ENCODE measurements at places on chromosomes 6 and 20.
A peak's percentile ranks its signal among the peaks of the same experiment; 100 is the strongest.

DNA sequence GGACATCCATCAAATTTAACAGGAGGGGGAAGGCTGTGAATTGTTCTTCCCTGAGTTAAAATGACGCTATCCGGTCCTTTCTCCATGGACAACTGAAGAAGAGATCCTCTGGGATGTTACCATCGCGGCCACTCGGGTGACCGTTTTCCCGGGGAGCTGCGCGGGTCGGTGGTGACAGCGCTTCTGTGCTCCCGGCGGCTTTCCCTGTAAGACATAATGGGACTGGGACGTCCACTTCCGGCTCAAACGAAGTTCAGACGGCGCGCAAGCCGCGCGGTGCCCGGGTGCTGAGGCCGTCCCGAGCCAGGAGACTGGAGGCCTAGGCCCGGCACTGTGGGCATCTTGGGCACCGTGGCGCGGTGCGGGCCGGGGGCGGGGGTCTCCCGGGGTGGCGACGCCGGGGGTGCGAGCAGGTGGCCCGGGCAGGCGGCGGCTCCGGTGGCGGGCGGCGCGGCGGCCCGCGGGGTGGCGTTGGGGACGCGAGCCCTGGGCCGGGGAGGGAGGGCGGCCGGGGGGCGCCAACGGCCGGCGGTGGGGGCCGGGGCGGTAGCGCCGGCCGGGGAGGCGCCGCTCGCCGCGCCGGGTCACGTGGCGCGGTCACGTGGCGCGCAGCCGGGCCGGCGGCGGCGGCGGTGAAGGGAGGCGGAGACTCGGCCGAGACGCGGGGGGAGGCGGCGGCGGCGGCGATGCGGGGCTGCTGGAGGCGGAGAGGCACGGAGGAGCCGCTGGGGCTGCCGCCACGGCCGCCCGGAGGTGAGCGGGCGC, 63.6 kb downstream of the GTF2H5 start:
- no peak for DNase-seq

GRCh38 chr6:14986370-14986769, 259.5 kb upstream of the JARID2 start:
- DNase-seq, result no peak

GRCh38 chr20:64102647-64103354, 4.6 kb downstream of the NPBWR2 start:
- DNase-seq, result no peak

DNA sequence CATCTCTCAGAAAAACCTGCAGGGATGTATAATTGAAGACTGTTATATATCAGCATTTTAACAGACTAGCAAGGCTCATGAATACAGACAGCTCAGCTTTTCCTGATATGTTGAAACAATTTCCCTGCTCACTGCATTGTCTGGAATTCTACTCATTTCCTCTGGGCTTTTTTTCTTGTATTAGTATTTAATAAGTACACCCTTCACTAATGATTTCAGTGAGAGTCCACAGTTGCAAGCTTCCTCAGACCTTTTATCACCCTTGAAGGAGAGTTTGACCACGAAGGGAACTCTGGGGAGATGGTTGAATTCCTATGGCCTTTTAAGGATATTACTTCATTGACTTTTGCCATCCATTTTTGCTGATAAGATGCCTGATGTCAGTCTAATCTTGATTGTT, 248.7 kb downstream of the ADGB start:
- peak; percentile 33 for DNase-seq

- DNase-seq, result peak; percentile 27
These were observed 59.2 kb upstream of the FNDC1 start for GRCh38 chr6:159110013-159110412.

GRCh38 chr6:122033564-122034181, 365.8 kb upstream of the HSF2 start:
- peak; percentile 68 for DNase-seq

- DNase-seq, result no peak
These were observed 163.5 kb upstream of the MLN start for GRCh38 chr6:33967265-33967767.

DNA sequence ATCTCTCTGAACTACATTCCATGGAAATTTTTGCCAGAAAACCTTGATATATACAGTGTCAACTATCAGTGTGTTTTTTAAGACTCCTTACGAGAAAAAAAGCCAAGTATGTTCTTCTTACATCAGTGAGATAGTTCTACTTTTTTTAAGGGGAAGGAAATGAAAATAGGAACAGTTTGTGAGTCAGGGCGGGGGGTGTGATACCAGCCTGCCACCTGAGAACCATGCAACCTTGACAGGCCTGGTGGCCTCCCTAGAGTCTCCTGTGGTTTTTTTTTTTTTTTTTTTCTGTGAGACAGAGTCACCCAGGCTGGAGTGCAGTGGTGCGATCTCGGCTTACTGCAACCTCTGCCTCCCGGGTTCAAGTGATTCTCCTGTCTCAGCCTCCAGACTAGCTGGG, 96.3 kb upstream of the GCM1 start:
- no peak for DNase-seq

- DNase-seq, result no peak
These were observed 3.4 kb downstream of the LINC00237 start for GRCh38 chr20:21102603-21103311.

DNA sequence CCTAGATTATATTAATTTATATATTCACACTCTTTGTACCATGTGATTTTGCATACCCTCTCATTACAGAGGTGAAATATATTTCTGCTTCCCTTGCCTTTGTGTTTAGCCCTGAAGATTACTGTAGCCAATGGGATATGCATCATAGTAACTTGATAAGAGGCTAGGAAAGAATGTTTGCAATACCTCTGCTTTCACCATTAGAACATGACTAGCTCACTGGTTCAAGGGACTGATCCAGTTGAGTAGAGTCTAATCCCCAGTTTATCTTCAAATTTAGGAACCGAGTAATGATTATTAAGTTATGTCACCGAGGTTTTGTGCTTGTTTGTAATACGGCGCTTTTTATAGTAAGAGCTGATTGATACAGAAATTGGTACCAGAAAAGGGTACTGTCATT, 552.6 kb upstream of the GJE1 start:
- no peak for DNase-seq

DNA sequence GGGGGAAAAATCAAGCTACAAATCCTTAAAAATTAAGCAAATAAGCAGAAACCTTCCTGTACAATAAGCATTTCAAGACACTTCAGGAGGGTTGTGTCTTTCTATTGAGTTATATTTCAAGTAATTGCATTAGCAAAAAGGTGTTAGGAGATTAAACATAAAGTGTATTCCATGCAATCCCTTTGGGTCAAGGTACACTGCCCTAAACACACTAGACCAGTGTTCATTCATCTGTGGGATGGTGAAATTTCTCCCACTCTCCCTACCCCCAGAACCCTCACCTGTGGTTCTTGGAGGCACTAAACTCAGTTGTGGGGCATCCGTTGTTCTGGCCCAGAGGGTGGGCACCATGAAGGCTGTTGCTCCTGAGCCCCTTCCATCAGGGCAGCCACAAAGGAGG, 205.1 kb upstream of the SGK1 start:
- no peak for DNase-seq

DNA sequence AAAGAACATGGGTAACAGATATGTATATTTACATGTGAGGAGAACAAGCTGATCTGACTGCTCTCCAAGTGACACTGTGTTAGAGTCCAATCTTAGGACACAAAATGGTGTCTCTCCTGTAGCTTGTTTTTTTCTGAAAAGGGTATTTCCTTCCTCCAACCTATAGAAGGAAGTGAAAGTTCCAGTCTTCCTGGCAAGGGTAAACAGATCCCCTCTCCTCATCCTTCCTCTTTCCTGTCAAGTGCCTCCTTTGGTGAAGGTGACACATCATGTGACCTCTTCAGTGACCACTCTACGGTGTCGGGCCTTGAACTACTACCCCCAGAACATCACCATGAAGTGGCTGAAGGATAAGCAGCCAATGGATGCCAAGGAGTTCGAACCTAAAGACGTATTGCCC, 5.2 kb downstream of the HFE start:
- no peak for DNase-seq

GRCh38 chr6:53115741-53116140, 32.9 kb downstream of the GCM1 start:
- no peak for DNase-seq

DNA sequence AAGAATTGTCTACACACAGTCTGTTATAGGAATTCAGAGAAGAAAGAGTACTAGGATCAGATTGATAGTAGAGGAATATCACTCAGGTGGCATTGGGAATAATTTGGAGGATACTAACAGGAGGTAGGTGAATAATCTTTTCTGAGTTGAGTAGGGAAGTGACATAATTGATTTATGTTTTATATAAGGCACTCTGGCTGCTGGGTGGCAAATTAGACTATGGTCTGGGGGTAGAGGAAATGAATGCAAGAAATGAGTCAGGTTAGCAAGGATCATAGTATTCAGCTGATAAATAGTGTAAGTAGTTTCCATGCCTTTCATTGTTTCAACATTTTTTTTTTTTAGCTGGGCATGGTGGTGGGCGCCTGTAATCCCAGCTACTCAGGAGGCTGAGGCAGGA, 113.3 kb downstream of the CDKAL1 start:
- peak; percentile 48 for DNase-seq

GRCh38 chr20:62453186-62453808, 22.5 kb downstream of the GATA5 start:
- no peak for DNase-seq

GRCh38 chr6:144252259-144252658, 32.9 kb upstream of the UTRN start:
- DNase-seq, result no peak

DNA sequence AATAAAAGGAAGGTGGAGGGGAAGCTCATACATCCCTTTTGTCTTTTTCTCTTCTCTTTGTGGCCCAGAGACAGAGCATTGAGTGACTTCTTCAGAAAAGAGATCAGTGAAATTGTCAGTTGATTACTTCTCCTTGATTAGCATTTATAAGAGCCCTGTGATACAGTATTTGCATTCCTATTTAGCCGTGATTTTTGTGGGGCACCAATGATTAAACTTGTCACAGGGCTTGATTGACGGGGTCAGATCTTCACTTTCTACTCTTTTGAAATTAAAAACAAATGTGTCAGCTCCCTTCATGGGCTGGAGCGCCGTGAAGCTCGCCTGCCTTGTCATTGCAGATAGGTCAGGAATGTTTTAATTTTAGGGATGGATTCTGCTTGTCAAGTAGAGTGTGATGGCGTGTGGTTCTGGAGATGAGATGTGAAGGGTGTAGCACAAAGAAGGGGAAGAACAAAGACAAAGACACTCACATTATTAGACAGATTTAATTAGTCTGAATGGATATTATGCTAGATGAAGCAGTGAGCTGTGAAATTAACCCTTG, 166.8 kb downstream of the ZNF217 start:
- no peak for DNase-seq

DNA sequence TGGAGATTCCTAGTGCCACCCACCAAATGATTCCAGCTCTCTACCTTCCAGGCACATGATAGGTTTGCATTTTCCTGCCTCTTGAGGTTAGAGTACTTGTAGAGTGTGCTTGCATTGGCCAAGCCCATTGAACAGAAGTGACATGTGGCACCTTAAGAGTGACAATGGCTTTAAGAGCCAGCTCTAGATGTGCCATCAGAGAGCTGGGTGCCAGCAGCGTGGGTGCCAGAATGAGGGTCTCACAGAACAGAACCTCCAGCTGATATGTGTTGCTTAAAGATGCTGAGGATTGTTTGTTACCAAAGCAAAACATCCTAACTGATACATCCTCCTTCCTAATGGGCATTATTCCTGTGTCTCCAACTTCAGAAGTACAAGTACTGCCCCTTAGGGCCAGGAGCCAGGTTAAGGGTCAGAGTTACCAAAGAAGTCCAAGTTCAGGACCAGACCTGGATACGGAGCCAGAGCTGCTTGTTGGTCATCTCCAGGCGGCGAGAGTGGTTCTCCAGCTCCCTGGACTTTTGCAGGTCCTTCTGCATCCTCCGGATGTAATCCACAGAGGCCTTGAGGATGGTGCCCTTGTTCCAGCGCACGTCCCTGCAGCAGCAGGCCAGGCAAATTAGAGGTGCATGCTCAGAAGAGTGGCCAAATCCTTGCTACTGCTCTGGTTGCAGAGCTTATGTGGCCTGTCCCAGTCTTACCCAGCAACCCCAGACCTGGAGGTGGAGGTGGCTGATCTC, 47.5 kb downstream of the MDFI start:
- DNase-seq, result no peak
